ENCODE measurements at places on chromosomes 7 and 10.

DNA sequence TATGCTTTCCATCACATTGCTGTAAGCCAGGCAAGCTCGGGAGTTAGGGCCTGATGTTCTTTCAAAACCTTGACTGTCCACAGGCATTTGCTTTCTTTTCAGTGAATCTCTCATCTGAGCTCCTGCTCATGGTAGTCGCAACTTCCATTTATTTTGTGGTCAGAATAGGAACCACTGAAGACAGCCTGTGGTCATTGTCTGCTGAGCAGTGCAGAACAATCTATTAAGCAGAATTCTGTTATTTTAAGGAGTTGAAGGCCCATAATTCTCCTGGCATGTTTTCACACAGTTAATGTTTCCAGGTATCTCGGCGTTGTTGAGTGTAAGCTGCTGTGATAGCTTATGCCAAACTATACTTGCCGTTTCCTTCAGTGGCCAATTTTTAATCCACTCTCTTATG lies 491.1 kb upstream of the AKR1E2 start:
- no peak for DNase-seq

DNA sequence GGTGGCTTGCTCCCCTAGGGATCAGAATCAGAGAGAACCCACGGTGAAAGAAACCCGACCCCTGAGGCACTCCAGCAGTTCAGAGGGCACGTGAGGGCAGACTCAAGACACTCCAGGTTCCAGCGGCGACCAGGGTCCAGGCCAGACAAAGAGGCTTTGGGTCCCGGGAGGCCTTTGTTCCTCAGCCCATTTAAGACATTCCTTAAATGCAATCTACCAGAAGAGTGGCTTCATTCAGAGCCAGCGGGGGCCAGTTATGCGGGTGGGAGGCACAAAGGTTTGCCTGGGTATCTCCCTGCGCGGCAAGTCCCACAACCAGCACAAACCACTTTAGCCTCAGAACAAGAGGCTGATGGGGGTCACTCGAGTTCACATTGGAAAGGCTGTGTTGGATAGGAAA lies 53.6 kb downstream of the AFAP1L2 start:
- DNase-seq, result no peak

DNA sequence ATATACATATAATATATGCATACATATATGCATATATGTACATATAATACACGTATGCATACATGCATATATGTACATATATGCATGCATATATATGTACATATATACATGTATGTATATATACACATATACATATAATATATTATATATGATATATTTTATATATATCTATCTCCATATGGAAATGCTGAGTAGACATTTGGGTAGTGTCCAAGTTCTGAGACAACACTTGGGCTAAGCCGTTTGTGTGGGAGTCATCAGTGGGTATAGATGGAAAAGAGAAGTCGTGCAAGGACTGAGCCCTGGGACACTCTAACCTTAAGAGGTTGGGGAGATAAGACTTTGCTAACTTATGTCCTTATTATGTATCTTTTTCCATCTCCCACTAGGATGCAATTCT lies 165.2 kb upstream of the PODXL start:
- DNase-seq, result no peak

DNA sequence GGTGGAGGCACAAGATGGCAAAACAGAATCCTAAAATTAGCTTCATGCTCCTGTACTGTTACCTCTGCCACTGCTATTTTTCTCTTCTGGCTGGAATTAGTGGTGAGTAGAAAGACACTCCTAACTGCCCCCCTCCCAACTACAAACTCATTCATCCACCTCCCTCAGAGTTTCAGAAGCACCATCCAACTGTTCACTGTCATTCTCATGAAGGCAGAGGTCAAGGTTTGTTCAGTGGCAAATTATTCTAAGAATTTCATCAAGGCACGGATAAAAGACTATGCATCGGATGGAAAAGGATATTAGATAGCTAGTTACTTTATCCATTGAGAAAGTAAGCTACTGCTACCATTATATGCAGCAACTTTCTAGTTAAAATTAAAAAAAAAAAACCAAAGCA lies 59.7 kb downstream of the LRGUK start:
- no peak for DNase-seq

DNA sequence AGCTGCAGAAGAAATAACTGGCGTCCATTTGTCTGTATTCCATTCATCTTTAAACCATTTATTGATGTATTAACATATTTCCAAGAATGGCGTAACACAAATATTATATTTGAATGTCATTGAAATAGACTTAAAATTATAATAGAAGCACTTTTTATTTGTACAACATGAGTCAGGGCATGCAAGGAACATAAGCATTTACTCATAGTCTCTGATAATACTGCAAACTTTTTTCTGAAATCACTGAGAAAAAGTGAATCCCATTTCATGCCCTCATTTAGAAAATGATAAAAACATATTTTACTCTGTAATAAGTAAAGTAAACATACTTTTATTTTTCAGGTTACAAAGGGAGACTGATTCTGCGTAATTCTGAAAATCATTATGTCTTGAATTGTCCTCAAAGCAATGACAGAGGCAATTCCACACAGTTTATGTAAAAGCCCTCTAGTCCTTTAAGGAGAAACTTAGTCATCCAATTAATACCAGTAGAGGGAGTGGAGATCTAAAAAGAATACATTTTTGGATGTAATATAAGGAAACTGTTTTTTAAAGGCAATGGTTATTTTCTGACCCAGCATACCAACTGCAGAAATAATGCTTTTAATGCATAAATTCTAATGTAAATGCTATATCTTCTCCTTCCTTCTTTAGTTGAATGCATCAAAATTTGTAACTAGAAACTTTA lies 58.1 kb downstream of the AGMO start:
- no peak for DNase-seq

- DNase-seq, result no peak
Measured at GRCh38 chr7:108045669-108046068, 42.7 kb upstream of the LAMB1 start.

All from stimulated activated CD4-positive, alpha-beta T cell treated with anti-CD3 and anti-CD28 coated beads, Interleukin-1b, Interleukin-23, amount 100 ng/mL, for 48 hours (primary cell).